ENCODE measurements at places on chromosomes 5 and 9.

DNA sequence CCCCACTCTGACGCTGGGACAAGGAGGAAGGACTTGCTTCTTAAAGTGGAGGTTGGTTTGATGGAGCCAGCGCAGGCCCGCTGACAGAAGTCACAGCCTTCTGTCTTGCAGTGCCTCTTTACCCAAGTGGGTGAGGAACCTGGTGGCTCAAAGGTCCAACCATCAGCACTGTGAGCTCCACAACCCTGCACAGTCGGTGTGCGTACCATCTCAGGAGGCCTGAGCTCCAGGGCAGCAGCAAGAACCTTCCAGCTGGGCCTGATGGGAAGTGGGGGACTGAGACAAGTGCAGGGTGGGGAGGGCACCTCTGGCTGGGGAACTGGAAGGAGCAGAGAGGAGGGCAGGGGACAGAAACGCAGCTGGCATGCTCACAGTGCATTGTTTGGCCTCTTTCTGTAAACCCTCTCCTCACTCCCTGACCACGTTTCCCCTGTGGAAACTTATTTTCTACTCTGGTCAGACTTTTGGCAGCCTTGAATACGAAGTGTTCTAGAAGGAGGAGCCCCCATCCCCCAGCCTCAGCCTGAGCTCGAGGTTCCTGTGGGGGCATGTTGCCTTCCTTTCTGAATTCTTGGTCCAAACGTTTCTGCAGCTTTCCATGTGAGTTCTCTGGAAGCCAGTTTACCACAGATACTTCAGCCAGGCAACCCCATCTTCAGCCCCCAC is 178.5 kb upstream of the PITX1 start:
- DNase-seq: no peak

- DNase-seq: no peak
These were observed 323.8 kb upstream of the IRX4 start for GRCh38 chr5:2206293-2207108.

DNA sequence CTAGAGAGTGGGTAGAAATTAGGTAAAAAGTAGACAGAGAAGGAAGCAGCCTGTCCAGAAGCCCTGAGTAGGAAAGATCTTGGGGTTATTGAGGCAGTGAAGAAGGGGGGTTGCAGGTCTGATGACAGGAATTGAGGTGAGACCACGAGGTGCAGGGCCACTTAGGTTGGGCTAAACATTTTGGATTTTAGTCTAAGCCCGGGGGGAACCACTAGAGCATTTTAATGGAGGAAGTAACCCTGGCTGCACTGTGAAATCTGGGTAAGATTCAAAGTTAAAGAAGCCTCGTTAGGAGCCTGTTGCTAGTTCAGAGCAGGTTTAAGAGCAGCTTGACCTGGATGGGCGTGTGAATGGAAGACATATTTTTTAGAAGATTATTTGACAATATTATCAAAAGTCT is 38.3 kb downstream of the MAP3K1 start:
- no peak for DNase-seq

- DNase-seq: no peak
These were observed 10.5 kb downstream of the RNF38 start for GRCh38 chr9:36389590-36389989.

DNA sequence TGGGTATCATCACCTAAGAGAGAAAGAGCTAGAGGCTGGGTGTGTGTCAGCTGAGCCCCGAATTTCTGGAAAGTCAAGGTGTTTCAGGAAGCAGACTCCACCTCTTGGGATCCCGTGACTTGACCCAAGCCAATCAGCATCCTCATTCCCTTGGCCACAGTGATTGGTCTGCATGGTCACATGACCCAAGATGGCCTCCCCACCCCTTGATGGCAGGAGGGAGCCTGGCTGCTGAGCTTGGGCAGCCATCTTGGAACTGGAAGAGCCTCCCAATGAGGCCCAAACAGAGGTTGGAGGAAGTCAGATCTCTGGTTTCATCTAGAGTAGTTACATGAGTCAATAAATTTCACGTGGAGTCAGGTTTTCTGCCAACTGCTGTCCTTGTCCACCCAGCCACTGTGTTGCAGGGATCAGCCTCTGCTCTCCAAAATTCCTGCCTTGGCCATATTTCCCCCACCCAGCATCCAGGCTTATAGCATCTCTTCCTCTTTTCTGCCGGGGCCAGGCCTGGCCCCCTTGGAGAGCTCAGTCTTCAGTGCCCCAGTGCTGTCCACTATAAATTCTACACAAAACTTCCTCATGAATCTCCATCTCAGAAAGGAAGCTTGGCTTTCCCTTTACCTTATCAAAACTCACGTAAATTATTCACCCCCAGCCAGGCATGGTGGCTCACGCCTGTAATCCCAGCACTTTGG is 17.2 kb upstream of the SUSD3 start:
- DNase-seq: no peak

- no peak for DNase-seq
These were observed 749.2 kb downstream of the TLE4 start for GRCh38 chr9:80320916-80321315.

- no peak for DNase-seq
These were observed 150.9 kb upstream of the DMRT1 start for GRCh38 chr9:690517-691111.

DNA sequence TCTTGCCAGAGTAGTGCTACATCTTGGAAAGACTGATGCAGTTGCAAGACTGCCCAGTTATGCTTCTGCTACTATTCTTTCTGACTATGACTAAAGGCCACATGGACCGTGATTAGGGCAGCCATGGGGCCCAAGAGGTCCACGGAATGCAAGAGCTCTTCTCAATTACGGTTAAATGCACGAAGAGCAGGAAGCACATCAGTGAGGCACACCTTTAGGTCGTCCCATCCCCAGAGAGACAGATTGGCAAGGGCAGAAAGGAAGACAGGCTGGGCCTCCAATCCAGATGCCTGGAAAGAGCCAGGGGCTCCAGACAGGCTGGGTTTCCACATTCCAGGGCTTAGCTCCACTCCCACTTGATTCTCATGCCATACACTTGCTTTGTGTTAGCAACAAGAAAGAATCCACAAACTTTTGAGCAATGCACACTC is 132.3 kb upstream of the SLIT3 start:
- DNase-seq: no peak

DNA sequence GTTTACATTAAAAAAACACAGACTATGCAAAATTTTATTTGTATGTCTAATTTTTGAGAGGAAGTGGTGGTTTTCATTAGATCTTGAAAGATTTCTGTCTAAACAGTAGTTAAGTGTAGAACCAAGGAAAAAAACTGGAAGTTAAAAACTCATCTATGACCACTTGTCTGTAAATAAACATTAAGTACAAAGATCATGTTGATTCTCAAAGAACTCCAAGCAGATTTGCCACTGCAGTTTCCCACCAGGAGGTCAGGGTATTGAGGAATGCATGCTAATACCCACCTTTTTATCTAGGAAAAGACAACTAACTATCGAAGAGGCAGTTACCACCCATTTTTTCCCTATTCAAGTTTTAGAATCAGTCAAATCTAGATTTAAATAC is 1.9 kb downstream of the STOM start:
- DNase-seq: no peak

DNA sequence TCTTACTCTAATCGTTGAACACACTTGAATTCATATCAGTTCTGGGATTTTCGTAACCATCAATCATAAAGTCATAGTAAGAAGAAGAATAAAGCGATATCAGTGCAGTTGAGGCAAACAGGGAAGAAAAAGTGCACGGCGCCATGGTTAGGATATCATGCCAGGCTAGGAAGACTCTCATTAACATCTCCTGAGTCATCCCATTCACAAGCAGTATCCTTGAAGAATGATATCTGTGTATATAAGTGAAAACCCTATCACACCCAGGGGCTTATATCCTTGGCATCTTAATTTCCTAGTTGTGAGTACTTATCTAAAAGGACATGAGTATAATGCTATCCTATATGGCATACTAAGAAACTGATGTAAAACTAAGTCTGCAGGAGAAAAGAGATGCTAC is 38.6 kb downstream of the NFIB start:
- no peak for DNase-seq

DNA sequence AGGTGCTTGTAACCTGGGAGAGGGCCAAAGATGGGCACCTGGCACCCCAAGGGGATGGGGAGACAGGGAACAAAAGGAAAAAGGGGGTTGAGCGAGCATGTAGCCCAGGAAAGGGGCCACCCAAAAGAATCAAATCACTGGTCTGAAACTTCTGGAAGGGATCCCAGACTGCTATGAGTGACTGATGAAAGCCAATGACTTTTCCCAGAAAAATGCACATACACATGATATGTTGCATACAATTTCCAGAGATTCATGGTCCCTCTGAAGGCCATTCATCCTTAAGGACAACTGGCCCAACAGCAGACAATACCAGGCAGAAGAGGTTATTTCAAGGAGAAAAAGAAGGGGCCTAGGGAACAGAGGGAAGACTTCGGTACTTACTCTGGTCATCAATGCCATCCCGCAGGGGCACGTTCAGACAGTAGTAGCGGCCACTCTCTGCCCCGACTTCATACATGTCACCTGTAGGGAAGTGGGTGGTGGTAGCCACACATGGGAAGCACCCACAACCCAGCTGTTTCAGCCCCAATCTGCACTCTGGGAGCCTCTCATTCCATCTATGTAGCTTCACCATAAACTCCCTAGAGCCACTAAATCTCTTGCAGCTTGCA is 8.4 kb downstream of the HDAC3 start:
- no peak for DNase-seq

GRCh38 chr5:55897905-55898304 is 46.7 kb downstream of the IL31RA start:
- no peak for DNase-seq

DNA sequence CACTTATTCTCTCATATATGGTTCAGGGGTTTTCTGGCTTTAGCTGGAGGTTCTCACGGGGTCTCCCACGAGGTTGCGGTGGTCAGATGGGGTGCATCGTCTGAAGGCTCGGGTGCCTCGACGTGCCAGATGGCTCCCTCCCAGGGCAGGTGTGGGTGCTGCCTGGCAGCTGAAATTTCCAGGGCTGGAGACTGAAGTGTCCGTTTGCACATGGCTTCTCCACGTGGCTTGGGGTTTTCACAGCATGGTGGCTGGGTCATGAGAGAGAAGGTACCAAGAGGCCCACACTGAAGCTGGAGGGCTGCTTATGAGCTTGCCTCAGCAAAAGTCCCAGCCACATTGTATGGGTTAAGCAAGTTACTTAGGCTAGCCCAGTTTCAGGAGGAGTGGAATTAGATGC is 218.6 kb downstream of the AGTPBP1 start:
- DNase-seq: no peak

- no peak for DNase-seq
These were observed 229.0 kb downstream of the ARL15 start for GRCh38 chr5:54081415-54081814.

- no peak for DNase-seq
These were observed 94.1 kb downstream of the APBA1 start for GRCh38 chr9:69578026-69578425.

DNA sequence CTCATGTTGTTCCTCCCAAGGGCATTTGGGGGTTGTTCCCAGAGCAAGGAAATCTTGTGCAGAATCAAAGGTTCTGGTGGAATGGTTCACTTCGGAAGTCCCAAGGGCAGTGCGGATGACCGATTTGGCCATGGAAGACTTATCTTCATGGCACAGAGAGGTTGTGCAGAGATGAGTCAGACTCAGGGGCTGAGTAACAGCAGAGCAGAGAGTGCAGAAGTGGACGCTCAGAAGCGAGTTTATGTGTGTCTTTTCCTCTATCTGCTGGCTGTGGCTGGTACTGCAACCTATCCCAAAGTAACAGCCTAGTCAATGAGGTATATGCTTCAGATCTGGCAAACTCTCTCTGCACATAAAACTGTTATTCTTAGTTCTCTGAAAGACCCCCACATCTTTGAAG is 118.1 kb downstream of the DPYSL3 start:
- DNase-seq: no peak

GRCh38 chr9:89779405-89780203 is 174.8 kb downstream of the GADD45G start:
- DNase-seq: no peak

- DNase-seq: no peak
These were observed 15.3 kb upstream of the LIX1 start for GRCh38 chr5:97157689-97158088.

GRCh38 chr9:36092509-36093215 is 43.9 kb upstream of the GLIPR2 start:
- peak; percentile 9 for DNase-seq

DNA sequence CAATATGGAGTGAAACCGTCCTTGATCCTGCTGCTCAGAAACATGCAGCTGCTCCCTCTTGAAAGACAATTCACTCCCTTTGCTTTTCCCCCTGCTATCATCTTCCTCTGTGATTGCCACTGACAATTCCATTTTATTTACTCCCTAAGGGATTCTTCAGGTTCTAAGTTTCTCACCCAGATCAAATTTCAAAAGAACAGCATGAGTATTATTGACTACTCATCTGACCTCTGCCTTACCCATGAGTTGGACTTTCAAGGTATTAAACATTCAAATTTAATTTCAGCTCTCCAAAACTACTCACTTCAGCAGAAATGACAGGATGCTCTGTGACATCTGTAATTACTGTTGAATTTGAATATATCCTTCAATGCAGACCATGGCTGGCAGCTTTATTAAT is 236.5 kb upstream of the HAPLN1 start:
- DNase-seq: no peak

DNA sequence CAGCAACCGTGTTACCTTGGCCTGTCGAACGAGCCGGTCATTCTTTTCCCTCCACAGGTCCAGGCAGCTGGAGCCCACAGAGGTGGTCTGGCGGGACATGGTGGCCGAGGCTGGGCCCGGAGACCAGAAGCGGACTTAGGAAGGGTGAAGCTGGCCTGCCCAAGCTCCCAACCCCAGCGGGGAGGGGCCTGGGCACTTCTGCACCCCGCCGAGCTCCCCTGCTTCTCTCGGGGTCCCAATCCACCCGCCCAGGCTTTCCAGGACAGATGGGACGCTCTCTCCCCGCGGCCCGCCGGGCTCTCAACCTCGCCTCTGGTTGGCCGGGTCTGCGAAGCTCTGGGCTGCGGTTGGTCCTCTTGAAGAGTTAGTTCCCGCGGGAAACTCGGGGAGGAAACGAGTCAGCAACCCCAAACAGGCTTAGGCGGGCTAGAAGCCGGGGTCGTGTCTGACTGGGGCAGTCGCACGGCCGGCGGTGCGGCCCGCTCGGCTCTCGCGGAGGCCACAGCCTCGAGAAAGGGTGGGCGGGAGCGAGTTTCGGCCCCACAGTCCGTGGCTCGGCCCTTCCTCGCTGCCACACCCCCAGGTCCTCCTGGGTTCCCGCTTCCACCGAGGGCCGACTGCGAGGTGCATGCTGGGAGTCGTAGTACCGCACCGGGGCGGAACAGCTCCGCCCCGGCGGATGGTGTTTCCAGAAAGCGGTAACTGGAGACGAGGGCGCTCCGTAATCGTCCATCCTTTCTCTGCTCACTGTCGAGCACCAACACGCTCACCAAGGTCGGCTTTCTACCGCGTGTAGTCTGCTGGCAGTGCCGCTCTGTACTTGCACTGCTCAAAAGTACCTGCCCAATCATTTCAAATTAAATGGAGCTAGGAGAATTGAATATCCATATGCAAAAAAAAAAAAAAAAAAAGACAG is at the start of gene FANCG:
TSS of gene FANCG (minus strand) at position 517 of the 916 bp plus-strand sequence. CDS start at position 99, 418 bp downstream.
- DNase-seq: peak; percentile 86

Data from hematopoietic multipotent progenitor cell (in vitro differentiated cells).